CD4-positive, alpha-beta memory T cell (primary cell): ENCODE measurements at places on chromosomes 2 and 18. TPM values are rescaled to one million over a fixed set of nuclear protein-coding genes. Genes with fewer than 3 reads are reported as not detected.

Gene FBXO48
- 6.4 TPM for total RNA-seq

- DNase-seq: peak; percentile 44
Observed at GRCh38 chr2:105856581-105856980, 111.9 kb downstream of the NCK2 start.

DNA sequence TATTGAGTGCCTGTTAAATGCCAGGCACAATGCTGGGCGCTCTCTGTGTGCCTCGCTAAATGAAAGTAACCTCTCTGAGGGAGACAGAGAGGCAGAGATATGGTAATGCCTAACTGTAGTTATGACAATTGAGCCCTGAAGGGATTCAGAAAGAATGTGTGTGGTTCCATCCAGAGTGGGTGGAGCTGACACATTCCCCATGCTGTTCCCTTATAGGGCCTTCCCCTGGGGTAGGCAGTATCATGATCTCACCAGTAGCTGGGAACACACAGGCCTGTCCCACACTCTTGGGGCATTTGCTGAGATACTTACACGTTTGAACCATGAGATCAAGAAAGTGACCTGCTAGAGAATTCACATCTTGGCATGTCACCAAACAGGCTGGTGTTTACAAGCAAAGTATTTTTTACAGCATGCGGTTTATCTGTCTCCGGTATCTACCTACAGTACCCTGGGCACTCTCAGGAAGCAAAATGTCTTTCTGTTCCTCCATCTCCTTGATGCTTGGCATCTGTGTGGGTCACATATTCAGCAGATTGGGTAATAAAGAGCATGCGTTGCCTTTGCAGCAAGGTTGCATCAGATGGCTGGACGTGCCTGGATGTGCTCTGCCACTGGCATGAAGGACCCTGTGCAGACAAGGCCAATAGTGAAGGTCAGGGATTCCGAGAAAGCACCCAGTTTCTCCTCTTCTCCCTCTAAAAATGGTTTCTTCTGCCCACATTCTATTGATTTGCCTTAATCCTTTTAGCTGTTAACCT is 9.4 kb downstream of the CTIF start:
- no peak for DNase-seq

DNA sequence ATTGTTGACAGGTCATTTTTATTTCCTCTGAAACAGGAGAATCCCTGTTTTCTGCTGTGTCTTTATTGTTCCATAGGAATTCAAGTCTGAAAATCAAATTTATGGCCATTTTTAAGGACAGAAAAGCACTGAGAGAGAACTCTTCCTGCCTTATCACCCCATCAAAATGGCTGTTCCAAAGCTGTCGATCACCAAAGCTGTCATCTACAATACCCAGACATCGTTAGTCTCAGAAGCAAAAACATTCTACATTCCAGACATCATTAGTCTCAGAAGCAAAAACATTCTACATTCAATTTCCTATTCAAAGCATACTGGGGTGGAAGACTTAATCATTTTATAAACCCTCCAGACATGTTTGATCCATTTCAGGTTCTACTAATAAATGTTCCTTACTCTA is 44.4 kb downstream of the SCRN3 start:
- no peak for DNase-seq

GRCh38 chr2:190648289-190649034 is 421 bp upstream of the NAB1 start:
- peak; percentile 94 for DNase-seq

Gene CD8B2
- not detected for total RNA-seq

- no peak for DNase-seq
Observed at GRCh38 chr2:128500138-128500800, 181.6 kb upstream of the HS6ST1 start.

- peak; percentile 26 for DNase-seq
Observed at GRCh38 chr2:239625971-239626734, 225.3 kb upstream of the HDAC4 start.

DNA sequence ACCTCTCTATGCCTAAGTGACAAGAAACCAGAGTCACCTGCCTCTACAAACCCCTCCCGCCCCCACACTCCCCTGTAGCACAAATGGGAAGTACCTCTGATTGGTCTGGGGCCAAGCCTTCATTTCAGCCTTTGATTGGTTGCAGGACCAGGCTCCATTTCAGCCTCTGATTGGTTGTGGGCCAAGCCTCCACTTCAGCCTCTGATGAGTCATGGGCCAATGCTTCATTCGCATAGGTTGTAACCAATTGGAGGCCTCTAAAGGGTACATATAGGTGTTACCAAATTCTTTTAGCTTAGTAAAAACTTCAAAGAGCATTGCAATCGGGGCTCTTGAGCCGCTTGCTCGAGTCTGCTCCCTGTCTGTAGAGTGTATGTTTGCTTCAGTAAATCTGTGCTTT is 25.0 kb downstream of the CCDC102B start:
- peak; percentile 22 for DNase-seq

Gene CNRIP1
- total RNA-seq: not detected

GRCh38 chr2:112310906-112311305 is 35.5 kb downstream of the ZC3H6 start:
- DNase-seq: no peak

Gene GALNT13
- not detected for total RNA-seq

Gene GALNT14
- total RNA-seq: 0.32 TPM

Gene NRP2
- total RNA-seq: 1.1 TPM
